ENCODE measurements at places on chromosomes 11 and 22.

- DNase-seq, result no peak
Observed at GRCh38 chr11:108817976-108818375, 153.1 kb downstream of the DDX10 start.

GRCh38 chr11:46159680-46160079 is 38.4 kb upstream of the PHF21A start:
- no peak for DNase-seq

- DNase-seq, result no peak
Observed at GRCh38 chr11:77113382-77114088, 10.9 kb downstream of the OMP start.

DNA sequence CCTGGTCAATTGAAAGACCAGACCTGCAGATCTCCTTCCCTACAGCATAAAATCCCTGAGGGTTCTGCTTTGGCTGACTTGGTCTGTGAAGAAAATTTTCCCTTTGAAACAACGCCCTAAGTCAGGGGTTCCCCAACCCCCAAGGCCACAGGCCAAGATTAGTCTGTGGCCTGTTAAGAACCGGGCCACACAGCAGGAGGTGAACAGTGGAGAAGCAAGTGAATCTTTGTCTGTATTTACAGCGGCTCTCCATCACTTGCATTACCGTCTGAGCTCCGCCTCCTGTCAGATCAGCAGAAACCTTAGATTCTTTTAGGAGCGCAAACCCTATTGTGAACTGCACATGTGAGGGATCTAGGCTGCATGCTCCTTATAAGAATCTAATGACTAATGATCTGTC is 38.2 kb downstream of the CCDC83 start:
- DNase-seq, result no peak

GRCh38 chr11:86625544-86625943 is 46.9 kb downstream of the ME3 start:
- DNase-seq, result no peak
